ENCODE measurements at places on chromosomes 5 and 9.

DNA sequence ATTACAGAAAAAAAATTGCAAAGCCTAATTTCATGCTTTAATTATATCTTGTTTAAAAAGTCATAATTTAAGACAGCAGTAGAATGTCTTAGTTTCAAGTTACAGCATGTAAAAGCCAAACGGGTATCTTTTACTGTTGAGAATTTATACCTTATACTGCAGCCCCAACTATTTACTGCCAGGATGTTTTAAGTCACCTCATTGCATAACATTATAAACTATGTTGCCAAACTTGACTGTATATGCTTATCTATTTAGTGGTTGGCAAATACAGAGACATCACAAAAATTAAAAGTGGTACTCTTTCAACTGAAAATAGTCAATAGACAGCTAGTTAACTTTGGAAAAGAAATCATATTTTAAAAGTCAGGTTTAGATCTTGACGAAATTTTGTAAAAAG lies 119.5 kb downstream of the EDIL3 start:
- no peak for DNase-seq
- no peak overlapping the region for H3K27ac ChIP-seq
- no peaks in the 10 kb centered on the region for H3K4me1 ChIP-seq
- no peaks in the 10 kb centered on the region for H3K36me3 ChIP-seq
- no peaks in the 10 kb centered on the region for H3K27me3 ChIP-seq

GRCh38 chr5:83443534-83443933 lies 28.0 kb upstream of the VCAN start:
- H3K27me3 ChIP-seq: peaks cover 3% of the 10 kb centered on the region
- DNase-seq: no peak
- no peak overlapping the region for H3K27ac ChIP-seq
- H3K4me3 ChIP-seq: no peak overlapping the region
- H3K4me1 ChIP-seq: no peaks in the 10 kb centered on the region
- H3K36me3 ChIP-seq: no peaks in the 10 kb centered on the region

DNA sequence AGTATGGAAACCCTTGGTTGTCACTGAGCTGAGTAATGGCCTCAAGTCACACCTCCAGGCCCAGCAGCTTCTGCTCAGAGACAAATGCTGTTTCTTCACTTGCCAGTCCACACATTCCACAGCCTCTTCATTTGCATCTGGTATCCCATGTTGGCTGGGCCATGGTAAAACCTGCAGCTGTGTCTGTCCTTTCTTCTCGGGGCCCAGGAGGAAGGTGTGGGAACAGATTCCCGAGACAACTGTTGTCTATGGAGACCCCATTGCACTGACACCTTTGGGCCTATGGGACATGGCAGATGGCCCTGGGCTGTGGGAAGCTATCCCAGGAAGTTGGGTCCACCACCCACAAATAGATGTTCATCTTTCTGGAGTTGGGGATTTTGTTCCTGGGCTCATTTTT lies 85.1 kb downstream of the MACROH2A1 start:
- no peak for DNase-seq
- H3K27ac ChIP-seq: no peak overlapping the region
- H3K4me3 ChIP-seq: no peak overlapping the region

GRCh38 chr5:127444171-127444570 lies 73.3 kb upstream of the PRRC1 start:
- H3K27ac ChIP-seq: no peak overlapping the region
- no peaks in the 10 kb centered on the region for H3K4me1 ChIP-seq
- peaks cover 2% of the 10 kb centered on the region for H3K27me3 ChIP-seq
- no peaks in the 10 kb centered on the region for H3K36me3 ChIP-seq
- no peak for DNase-seq
- H3K4me3 ChIP-seq: no peak overlapping the region

DNA sequence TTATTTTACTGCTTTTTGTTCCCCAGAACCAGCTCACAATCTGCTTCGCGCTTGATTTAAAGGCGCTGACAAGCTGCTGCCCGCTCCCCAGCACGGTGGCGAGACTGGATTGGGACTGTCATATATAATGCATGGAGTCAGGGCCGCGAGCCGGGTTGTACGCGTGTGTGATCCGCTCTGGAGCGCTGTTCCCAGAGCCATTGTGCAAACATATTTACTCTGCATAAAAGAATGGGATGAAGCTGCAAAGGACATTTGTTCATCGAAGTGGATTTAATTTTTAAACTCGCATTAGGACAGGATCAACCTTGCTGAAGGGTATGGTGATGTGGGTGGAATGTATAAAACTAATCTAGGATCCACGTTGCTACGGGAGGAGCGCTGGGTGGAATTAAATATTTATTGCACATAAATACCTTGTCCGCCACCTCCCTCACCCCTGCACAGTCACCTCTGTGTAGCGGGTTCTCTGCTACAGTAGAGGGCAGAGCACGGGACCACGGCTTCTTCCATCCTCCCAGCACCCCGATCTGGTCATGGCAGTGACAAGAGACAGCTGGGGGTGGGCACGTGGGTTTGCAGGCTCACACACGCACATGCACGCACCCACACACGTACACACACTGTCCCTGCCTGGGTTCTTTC lies 18.1 kb upstream of the FCN1 start:
- no peak for DNase-seq
- no peak overlapping the region for H3K4me3 ChIP-seq
- H3K4me1 ChIP-seq: no peaks in the 10 kb centered on the region

- H3K4me1 ChIP-seq: peaks cover 14% of the 10 kb centered on the region
- no peak overlapping the region for H3K27ac ChIP-seq
- no peak overlapping the region for H3K4me3 ChIP-seq
- no peak for DNase-seq
These were observed 170.5 kb downstream of the RGS3 start for GRCh38 chr9:113633782-113634595.

GRCh38 chr9:137454597-137455358 lies 4.4 kb downstream of the NSMF start:
- no peak overlapping the region for H3K4me3 ChIP-seq
- DNase-seq: no peak
- H3K27ac ChIP-seq: no peak overlapping the region
- peaks cover 21% of the 10 kb centered on the region for H3K36me3 ChIP-seq
- no peaks in the 10 kb centered on the region for H3K27me3 ChIP-seq

DNA sequence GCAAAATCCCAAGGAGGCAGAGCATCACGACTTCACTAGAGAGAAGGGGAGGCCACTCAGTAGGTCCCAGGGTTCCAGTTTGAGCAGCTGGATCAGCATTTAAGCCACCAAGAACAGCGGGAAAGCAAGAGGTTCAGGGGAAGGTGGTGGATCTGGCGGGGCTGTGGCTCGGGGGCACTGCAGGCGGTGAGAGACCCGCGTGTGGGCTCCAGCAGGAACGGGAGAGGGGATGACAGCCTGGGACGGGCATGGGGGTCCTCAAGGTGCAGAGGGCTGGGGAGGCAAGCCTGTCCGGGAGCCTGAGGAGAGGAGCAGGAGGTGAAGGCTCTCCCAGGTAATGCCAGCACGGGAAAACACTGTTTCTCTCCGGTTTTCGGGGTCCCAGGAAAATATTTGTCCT lies 123.6 kb downstream of the IRX2 start:
- no peaks in the 10 kb centered on the region for H3K36me3 ChIP-seq
- no peaks in the 10 kb centered on the region for H3K27me3 ChIP-seq
- H3K4me3 ChIP-seq: no peak overlapping the region
- no peaks in the 10 kb centered on the region for H3K4me1 ChIP-seq
- no peak for DNase-seq
- H3K27ac ChIP-seq: no peak overlapping the region

Data from activated naive CD8-positive, alpha-beta T cell treated with anti-CD3 and anti-CD28 coated beads, Interleukin-2, amount 50 U/mL, for 24 hours (primary cell).